T1000 (cell line): ENCODE measurements at places on chromosomes 16 and 17.

DNA sequence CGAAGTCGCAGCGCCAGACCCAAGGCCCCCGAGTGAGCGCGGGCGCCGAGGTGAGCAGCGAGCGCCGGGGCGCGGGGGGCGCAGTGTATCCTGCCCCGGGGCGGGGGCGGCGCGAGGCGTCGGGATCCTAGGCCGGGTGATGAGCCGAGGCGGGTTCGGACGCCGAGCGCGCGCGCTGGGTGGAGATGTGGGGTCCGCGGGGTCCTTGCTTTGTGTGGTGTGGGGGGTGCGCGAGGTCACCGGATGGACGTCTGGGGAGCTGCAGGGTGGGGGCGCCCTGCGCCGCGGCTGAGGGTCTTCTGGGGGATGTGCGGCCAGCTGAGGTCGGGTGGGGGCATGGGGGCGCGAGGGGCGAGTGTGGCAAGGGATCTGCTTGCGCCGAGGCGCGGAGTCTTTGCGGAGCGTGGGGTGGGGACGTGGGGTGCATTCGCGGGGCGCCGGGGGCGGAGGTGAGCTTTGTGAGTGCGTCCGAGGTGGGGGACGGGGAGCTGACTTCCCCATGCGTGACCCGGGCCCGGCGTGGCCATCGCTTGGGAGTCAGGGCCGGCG lies 560 bp downstream of the RAI1 start:
- no peak for DNase-seq

GRCh38 chr16:48535831-48536613 lies 74.0 kb downstream of the N4BP1 start:
- peak; percentile 40 for DNase-seq

DNA sequence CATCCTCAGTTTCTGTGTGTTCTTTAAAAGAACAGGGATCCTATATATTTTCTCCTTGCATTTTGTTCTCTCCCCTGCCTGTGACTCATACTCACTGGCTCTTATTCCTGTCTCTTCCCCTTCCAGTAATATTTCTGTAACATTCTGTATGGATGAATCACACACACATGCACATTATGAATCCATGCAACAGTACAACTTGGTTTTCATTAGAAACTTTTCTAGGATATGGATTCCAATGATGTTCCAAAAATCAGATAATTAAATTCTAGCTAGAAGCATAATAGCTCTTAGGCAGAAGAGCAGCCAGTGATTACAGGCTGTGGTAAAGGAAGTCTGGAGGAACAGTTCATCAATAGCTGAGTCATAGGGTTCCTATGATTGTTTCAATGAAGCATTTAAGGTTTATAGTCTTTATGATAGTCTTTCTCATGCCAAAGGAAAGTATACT lies 119.6 kb upstream of the PMFBP1 start:
- DNase-seq = peak; percentile 37

- DNase-seq = no peak
Observed at GRCh38 chr17:80025796-80026195, 9.9 kb downstream of the TBC1D16 start.
